Cardiac muscle cell (in vitro differentiated cells and primary cell): ENCODE measurements at places on chromosomes 11 and 22. TPM values are rescaled to one million over a fixed set of nuclear protein-coding genes. Genes with fewer than 3 reads are reported as not detected.

Gene KCTD17
- 49.5 and 54.0 TPM in 2 replicates for polyA plus RNA-seq

Gene FLRT1
- polyA plus RNA-seq: 0.92 and 2.9 TPM in 2 replicates

Gene MYBPC3
- polyA plus RNA-seq: 476 and 751 TPM in 2 replicates

Gene PLEKHB1
- polyA plus RNA-seq: 21.8 and 23.5 TPM in 2 replicates

Gene DERL3
- 28.9 and 55.3 TPM in 2 replicates for polyA plus RNA-seq

Gene HOATZ
- polyA plus RNA-seq: not detected in 2 replicates

Gene MYOD1
- polyA plus RNA-seq: not detected in 2 replicates

Gene KCTD14
- 0.23 and 0.96 TPM in 2 replicates for polyA plus RNA-seq

Gene TENM4
- polyA plus RNA-seq: 19.0 and 27.3 TPM in 2 replicates

Gene TMEM151A
- polyA plus RNA-seq: 0.87 and 2.0 TPM in 2 replicates

Gene CDC45
- polyA plus RNA-seq: 11.2 and 15.5 TPM in 2 replicates

Gene HEPN1
- polyA plus RNA-seq: not detected in 2 replicates

Gene MLC1
- polyA plus RNA-seq: 0.32 TPM in 1 of 2 replicates, not detected in the other

Gene OR2D2
- polyA plus RNA-seq: not detected in 2 replicates

Gene ISX
- not detected in 2 replicates for polyA plus RNA-seq

Gene SWAP70
- polyA plus RNA-seq: 11.1 and 15.5 TPM in 2 replicates

Gene RFPL1
- 0.32 TPM in 1 of 2 replicates, not detected in the other for polyA plus RNA-seq

Gene OLFML1
- 1.1 and 2.4 TPM in 2 replicates for polyA plus RNA-seq

Gene SLC6A5
- polyA plus RNA-seq: not detected in 2 replicates

Gene MAJIN
- 0.06 TPM in 1 of 2 replicates, not detected in the other for polyA plus RNA-seq

Gene FUT4
- 2.3 and 4.3 TPM in 2 replicates for polyA plus RNA-seq

Gene ALX4
- polyA plus RNA-seq: not detected in 2 replicates

Gene SLC37A2
- polyA plus RNA-seq: 0.22 and 0.98 TPM in 2 replicates

Gene HEPHL1
- 0.25 TPM in 1 of 2 replicates, not detected in the other for polyA plus RNA-seq

Gene BAIAP2L2
- polyA plus RNA-seq: 1.2 and 1.3 TPM in 2 replicates

Gene TRIM6
- 4.3 and 10.8 TPM in 2 replicates for polyA plus RNA-seq

Gene DDI1
- polyA plus RNA-seq: 0.42 and 2.8 TPM in 2 replicates

Gene C11orf16
- polyA plus RNA-seq: not detected in 2 replicates

Gene POLD3
- polyA plus RNA-seq: 24.1 and 24.5 TPM in 2 replicates

Gene PPM1F
- 24.4 and 26.1 TPM in 2 replicates for polyA plus RNA-seq

Gene CNTF
- polyA plus RNA-seq: 0.23 TPM in 1 of 2 replicates, not detected in the other

Gene OR4C46
- polyA plus RNA-seq: not detected in 2 replicates

Gene BTG4
- polyA plus RNA-seq: not detected in 2 replicates

Gene CFAP68
- polyA plus RNA-seq: 49.6 and 50.2 TPM in 2 replicates

Gene PNPLA3
- 2.3 and 2.4 TPM in 2 replicates for polyA plus RNA-seq

Gene MMP10
- not detected in 2 replicates for polyA plus RNA-seq

Gene CHRNA10
- not detected in 2 replicates for polyA plus RNA-seq

Gene RIC3
- polyA plus RNA-seq: 12.4 and 22.1 TPM in 2 replicates

Gene CD6
- polyA plus RNA-seq: not detected in 2 replicates

Gene CARD16
- polyA plus RNA-seq: not detected in 2 replicates

Gene SEPTIN5
- polyA plus RNA-seq: 129 and 260 TPM in 2 replicates

Gene ANGPTL5
- polyA plus RNA-seq: not detected in 2 replicates

Gene CDC42BPG
- polyA plus RNA-seq: 2.2 and 3.5 TPM in 2 replicates

Gene PLAAT2
- polyA plus RNA-seq: not detected in 2 replicates

Gene E2F8
- polyA plus RNA-seq: 5.8 and 9.6 TPM in 2 replicates

Gene OAF
- 9.9 and 12.0 TPM in 2 replicates for polyA plus RNA-seq
